ENCODE measurements at places on chromosomes 12 and 14.

GRCh38 chr12:75007133-75007532 is 202.5 kb downstream of the KCNC2 start:
- no peak for DNase-seq

GRCh38 chr12:116990971-116991966 is 80.5 kb downstream of the FBXW8 start:
- DNase-seq: peak; percentile 12

GRCh38 chr12:92879698-92880322 is 49.3 kb downstream of the EEA1 start:
- DNase-seq: no peak

- DNase-seq: no peak
These were observed at the start of gene PRPH for GRCh38 chr12:49295082-49295936. Gene PRPH, plus strand, starts transcription at chr12:49295147. Its CDS starts 54 bp downstream, at chr12:49295201.

DNA sequence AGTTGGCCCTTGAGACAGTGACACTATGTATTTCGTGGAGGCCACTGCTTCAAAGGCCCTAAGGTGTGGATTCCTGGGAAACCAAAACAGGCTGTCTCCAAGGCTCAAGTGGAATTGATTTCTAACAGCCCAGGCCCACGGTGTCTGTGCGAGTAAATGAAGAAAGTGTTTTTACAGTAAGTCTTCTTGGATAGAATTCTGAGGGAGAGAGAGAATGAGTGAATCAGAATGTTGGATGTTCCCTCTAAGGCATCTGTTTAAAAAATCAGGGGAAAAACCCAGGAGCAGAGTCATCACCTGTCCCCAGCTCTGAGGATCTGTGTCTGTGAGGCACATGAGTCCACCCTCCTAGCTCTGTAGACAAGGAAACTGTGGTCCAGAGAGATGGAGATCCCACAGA is 22.3 kb upstream of the BDKRB1 start:
- DNase-seq: no peak

- DNase-seq: peak; percentile 48
These were observed 39.1 kb downstream of the CORO1C start for GRCh38 chr12:108691998-108692808.

- peak; percentile 23 for DNase-seq
These were observed 34.7 kb upstream of the AP4S1 start for GRCh38 chr14:30990770-30991169.

- peak; percentile 74 for DNase-seq
These were observed 775.7 kb downstream of the SLC6A15 start for GRCh38 chr12:84136862-84137367.

- DNase-seq: no peak
These were observed 97.6 kb upstream of the SLC38A2 start for GRCh38 chr12:46470036-46470627.

- no peak for DNase-seq
These were observed 68.4 kb downstream of the CACNA1C start for GRCh38 chr12:2120982-2121758.

DNA sequence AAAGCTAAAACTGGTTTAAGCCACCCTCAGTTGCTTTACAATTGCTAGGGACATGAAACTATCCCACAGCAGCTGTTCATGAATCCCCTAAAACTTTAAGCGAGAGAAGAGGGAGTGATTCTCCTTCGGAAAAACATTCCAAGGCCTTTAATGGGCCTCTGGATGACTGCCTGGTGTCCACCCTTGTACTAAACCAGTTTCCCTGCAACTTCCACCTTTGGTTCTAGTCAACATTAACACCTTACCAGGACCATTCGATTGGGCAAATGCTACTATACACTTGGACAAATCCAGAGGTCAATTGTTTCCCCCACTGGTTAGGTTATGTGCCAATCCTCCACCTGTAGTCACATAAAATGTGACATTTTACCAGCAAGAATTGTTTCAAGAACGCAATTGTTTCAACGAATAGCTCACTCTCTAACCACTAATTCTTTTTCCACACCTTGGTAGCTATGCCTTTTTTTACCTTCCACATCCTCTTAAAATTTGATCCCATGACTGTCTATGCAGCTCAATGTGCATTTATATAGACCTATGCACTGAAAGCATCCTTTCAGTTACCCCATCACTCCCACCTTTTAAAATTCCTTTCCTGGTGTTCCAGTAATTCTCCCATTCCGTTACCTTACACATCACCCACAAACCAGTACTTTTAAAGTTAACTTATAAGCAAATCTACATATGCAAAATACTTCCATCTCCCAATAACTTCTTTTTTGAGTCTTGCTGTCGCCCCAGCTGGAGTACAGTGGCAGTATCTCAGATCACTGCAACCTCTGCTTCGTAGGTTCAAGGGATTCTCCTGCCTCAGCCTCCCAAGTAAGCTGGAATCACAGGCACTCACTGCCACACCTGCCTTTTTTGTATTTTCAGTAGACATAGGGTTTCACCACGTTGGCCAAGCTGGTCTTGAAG is 3.6 kb downstream of the UBC start:
- DNase-seq: no peak

DNA sequence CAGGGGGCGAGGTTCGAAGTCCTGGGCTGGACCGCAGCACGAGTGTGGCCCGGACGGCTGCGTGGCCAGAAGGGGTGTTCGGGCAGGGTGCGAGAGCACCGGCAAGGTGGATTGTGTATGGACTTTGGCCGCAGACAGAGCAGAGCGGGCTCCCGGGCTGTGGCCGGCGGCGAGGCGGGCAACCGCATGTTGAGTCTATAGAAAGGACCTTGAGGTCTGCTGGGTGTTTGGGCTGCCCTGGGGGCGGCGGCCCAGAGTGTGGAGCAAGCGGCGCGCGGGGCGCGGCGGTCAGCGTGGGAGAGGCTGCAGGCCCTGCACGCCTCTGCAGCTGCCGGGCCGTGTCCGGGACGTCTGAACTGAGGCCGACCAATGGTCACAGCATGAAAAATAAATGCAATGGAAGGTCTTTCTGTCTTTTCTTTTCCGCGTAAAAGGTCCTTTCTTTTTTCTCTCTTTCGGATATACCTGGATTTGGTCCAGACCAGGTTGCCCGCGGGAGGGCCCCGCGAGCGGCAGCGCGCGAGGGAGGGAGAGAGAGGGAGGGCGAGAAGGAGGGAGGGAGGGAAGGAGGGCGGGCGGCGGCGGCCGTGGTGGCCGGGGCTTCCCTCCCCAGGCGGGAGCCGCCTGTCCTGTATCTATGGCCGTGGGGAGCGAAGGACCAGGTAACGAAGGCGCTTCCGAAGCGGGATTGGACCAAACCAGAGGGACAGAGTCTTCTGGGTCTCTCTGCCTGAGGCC is 5.5 kb upstream of the HOXC9 start:
- no peak for DNase-seq

DNA sequence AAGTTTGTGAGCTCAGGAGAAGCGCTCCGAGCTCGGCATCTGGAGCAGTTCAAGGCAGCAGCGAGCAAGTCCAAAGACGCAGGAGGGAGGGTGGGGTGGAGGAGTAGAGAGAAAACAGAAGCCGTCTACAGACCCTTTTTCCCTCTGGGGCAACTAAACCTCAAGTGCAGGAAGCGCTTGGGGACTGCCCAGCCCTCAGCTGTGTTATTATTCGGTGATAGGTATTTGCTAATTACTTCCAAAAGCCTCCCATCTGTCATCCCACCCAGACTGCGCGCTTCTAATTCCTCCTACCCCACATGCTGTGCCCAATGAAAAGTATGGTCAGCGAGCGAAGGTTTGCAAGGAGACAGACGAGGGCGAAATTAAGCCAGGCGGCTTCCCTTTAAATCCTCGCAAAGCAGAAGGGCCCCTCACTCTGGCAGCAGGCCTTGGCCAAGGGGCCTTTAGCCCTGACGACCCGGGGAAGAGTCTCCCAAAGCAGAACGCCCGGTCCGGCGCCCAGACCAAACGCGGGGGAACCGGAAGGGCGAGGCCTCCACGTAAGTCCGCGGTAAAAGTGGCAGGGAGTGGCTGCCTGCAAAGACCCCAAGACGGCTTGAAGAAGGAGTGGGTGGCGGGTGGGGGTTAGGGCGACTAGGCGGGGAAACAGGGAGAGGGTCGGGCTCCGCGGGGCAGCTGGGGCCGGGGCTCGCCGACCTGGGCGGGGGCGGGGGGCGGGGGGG is 507 bp upstream of the CD9 start:
- peak; percentile 45 for DNase-seq

GRCh38 chr14:100146531-100147091 is 12.8 kb downstream of the DEGS2 start:
- no peak for DNase-seq

- no peak for DNase-seq
These were observed 2.9 kb upstream of the GLRX5 start for GRCh38 chr14:95531969-95532368.

DNA sequence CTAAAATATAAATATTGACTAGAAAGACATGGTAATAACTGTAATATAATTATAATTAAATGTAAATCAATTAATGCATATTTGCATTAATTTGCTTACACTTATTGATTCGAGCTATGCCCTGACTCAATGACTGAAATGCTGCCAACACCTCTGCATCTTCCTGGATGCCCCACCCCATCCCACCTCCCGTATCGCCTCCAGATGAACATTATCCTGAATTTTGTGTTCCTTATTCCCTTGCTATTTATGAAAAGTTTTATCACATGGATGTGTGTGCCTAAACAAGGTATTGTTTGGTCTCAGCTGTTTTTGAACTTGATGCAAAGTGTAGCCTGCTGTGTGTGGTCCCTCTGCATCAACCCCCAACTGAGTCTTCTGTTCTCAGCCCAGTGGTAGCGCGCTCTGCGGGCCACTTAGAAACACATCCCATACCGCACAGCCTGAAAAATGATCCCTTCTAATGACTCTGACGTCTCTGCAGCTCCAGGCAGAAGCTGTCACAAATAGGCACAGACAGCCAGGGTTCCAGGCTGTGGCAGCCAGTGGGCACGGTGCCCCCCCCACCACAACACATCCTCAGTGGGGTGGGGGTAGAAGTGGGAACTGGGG is 96.5 kb downstream of the PRMT8 start:
- DNase-seq: no peak

GRCh38 chr14:68561531-68562007 is 231.3 kb downstream of the ZFP36L1 start:
- DNase-seq: no peak

DNA sequence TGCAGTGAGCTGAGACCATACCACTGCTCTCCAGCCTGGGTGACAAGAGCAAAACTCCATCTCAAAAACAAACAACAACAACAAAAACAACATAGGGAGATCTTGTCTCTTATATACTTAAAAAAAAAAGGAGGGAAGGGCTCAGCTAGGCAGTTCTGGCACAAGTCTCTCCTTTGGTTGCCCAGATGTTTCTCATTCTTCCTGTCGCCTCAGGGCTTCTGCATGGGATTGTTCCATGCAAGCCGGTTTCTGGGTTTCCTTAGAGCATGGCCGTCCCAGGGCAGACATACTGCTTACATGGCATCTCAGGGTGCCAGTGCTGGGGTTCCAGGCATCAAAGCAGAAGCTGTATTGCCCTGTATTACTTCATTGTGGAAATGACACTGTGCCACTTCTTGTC is 5.2 kb upstream of the SLC8B1 start:
- no peak for DNase-seq

- peak; percentile 7 for DNase-seq
These were observed 7.5 kb downstream of the KLRG1 start for GRCh38 chr12:8996682-8997405.

DNA sequence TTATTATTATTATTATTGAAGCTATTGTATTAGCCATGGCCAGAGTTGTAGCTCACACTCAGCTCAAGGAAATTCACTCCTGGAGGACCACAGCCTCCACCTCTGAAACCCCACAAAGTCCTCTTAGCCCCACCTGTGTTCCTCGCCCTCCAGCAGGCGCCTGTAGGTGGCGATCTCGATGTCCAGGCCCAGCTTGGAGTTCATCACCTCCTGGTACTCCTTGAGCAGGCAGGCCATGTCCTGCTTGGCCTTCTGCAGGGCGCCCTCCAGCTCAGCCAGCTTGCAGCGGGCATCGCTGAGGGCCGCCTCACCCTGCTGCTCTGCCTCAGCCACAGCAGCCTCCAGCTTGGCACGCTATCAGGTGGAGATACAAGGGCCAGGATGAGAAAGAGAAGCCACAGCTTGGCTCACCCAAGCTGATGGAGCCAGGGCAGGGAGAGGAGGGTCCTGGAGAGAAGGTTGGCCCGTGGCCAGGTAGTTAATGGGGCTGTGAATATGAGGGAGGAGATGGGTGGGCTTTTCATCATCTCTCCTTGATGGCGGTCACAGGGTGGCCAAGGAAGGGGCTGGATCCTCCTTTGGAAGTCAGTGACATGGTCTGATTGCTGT is 5.1 kb downstream of the KRT85 start:
- DNase-seq: no peak

GRCh38 chr12:106841510-106842302 is 67.2 kb downstream of the RIC8B start:
- DNase-seq: peak; percentile 47

- no peak for DNase-seq
These were observed 4.8 kb downstream of the GMPR2 start for GRCh38 chr14:24237463-24237955.
